ENCODE measurements at places on chromosomes 2 and 18.

- DNase-seq, result no peak
Measured at GRCh38 chr2:45211636-45212035, 202.4 kb upstream of the SIX2 start.

GRCh38 chr2:37418956-37419355 is 74.5 kb downstream of the QPCT start:
- DNase-seq, result no peak

DNA sequence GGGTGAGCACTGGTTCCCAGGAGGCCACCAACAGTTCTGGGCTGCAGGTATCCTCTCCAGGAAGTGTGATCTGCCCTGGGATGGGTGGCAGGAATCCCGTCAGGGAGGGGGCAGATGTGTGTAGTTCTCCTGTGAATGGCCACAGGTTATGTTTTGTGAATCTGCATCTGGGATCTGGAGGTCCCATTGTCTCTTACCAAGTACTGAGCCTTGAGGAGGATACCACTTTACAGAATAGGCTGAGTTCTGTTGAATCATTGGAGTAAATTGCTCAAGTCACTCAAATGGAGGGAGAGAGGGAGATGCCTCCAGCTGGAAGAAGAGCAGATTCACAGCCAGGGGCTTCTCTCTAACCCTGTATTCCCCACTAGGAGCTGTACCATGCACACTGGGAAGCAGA is 168.2 kb downstream of the ANKRD30B start:
- DNase-seq, result no peak

DNA sequence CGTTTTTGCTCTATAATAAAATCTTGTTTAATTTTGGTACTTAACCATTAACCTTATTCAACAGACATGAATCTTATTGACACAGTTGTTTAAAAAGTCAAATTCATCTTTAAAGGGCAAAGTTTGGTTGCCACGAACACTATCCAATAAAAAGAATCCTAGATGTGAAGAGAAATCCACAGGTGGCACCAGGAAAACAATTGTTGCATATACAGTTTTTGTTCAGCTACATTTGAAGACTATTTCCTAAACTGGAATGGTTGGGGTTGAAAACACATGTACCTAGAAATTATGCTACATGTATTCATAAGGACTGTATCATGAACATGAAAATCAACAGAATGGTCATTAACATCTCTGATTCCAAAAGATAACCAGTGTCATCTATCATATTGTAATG is 71.1 kb upstream of the GULP1 start:
- no peak for DNase-seq

- DNase-seq, result no peak
Measured at GRCh38 chr2:241666627-241667400, 19.8 kb downstream of the DTYMK start.

DNA sequence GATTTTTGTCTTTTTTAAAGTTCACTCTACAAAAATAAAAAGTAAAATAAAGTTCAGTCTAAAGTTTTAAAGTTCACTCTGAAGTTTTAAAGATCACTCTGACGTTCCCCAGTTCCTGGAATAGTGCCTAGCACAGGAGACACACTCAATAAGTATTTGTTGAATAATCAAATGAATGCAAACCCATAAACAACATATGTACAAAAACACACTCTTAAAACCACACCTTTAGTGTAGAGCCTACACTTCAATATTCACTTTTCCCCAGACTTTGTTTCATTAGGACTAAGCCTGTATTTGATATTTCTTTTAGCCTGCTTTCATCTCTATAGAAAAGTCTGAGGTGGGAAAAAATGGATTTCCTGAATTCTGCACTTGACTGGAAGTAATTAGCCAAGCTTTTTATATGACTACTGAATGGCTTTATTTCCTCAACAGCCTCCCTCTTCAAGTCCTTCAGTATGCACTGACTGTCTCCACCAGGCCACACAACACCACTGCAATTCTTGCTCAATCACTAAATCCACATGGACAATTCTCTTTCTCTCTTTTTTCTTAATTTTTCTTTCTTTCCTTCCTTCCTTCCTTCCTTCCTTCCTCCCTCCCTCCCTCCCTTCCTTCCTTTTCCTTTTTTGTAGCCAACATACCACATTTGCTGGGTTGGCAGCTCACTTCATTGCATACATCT is 104.6 kb downstream of the SS18 start:
- no peak for DNase-seq

GRCh38 chr2:126657148-126657635 is 1.2 kb downstream of the GYPC start:
- peak; percentile 59 for DNase-seq

GRCh38 chr2:241020629-241021190 is 22.3 kb downstream of the SNED1 start:
- DNase-seq, result no peak

DNA sequence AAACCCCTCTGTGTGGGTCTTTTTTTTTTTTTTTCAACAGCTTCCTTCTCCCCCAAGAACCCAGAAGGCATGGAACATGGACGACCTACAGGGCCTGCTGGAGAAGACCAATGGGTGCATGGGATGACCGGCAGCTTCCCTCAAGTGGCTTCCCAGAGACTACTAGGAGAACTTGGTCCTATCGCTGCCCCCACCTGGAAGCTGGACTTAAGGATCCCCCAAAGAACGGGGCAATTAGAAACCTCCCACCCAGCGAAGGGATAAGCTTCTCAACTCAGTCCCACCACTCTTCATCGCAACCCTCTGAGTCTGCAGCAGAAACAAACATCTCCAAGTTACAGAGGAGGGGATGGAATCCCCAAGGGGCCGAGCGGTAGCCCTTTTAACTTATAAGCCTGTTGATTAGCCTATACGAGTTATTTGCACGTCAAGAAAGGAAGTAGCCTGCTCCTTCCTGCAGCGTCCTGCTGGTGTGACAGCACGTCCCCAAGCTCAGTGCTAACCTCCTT is 1.4 kb downstream of the ACTR1B start:
- no peak for DNase-seq

DNA sequence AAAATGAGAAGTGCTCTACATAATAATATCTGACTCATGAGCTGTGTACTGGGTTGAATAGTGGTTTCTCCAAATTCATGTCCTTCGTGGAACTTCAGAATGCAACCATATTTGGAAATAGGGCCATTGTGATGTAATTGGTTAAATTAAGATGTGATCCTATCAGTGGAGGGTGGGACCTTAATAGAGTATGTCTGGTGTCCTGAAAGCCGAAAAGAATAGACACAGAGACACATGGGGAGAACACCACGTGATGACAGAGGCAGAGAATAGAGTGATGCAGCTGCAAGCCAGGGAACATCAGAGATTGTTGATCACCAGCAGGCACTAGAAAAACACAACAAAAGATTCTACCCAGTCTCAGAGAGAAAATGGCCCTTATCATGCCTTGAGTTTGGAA is 310.1 kb downstream of the EXOC6B start:
- DNase-seq, result no peak

DNA sequence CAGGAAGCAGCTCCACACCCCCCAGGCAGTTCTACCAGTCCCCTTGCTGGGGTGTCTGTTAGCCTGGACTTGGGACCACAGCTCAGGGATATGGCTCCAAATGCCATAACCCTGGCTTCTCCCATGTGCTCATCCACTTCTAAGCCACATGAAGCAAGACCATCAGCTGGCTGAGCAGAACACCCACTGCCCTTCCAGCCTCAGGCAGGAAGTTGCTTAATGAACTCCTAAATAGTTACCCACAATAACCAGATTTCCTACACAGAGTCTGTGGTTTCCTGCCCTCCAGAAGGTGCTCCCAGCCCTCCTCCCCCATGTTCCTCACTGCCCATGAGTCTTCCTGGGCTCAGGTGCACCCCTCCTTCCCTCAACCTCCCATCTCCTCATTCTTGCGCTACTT is 98.3 kb upstream of the EPC2 start:
- DNase-seq, result no peak

DNA sequence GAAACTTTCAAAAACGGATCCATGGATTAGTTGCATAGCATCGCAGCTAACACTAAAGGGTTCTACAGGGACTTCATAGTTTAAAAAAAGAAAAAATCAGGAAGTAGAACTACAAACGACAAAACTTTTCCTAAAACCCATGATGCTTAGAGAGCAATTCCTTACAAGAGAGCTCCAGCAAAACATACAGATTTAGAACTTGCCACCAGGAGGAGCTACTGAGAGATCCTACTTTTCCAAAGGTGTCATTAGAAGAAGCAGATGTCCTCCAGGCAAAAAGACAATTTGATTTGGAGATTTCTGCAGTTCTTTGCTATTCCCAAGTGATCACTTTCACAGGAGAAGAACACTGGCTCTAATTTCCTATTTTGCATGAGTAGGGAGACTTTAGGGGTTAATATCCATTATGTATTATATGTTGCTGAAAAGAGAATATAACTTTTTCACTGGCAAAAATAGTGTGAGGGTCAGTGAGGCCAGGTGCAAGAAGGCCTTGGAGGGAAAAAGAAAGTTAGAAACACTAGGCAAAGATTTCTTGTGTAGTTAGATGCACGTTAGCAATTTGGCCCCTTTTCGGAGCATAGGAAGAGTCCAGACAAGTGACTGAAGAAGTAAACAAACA is 436.2 kb downstream of the SUCLG1 start:
- peak; percentile 66 for DNase-seq

- DNase-seq, result peak; percentile 72
Measured at GRCh38 chr2:205822579-205822978, 140.3 kb downstream of the NRP2 start.

GRCh38 chr18:12424252-12424651 is 16.5 kb downstream of the PRELID3A start:
- no peak for DNase-seq

- DNase-seq, result no peak
Measured at GRCh38 chr2:38192976-38193375, 117.0 kb upstream of the CYP1B1 start.

GRCh38 chr18:61784834-61785233 is 108.0 kb downstream of the RNF152 start:
- no peak for DNase-seq

GRCh38 chr2:80135001-80135400 is 169.6 kb downstream of the LRRTM1 start:
- no peak for DNase-seq

- DNase-seq, result peak; percentile 96
Measured at GRCh38 chr2:133841900-133842299, 273.6 kb upstream of the NCKAP5 start.

DNA sequence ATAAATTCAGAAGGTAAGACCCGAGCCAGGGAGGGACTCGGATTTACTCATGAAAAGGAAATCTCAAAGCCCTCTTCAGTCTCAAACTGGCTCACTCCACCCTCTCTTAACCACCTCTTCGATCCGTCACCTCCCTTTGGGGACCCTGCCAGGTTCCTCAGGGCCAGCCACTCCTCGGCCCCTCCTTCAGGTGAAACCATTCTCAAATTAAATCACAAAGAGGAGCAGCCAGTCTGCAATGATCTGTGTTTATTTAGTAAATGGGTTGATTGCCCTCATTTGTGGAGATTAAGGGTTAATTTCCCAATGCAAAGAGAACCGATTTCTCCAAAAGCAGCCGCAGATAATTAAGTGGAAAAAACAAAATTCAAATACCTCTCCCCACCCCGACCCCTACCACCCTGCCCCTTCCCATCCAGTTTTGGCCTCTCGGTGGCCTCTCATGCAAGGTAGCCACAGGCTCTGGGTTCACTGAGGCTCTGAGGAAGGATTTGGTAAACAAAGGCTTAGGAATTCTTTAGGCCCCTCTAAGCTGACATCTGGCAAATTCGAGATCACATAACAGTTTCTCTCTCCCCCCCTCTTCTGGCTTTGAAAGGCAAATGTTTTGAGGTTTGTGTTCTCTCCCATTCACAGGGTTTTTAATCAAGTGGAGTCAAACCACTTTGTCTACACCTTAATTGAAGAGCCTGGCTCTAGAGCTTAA is 10.3 kb upstream of the FZD7 start:
- no peak for DNase-seq

GRCh38 chr2:96391153-96391827 is 55.7 kb downstream of the NCAPH start:
- DNase-seq, result no peak

GRCh38 chr18:48818329-48819254 is 132.2 kb downstream of the SMAD7 start:
- no peak for DNase-seq

- no peak for DNase-seq
Measured at GRCh38 chr2:70080610-70081200, 6.6 kb upstream of the PCBP1 start.

DNA sequence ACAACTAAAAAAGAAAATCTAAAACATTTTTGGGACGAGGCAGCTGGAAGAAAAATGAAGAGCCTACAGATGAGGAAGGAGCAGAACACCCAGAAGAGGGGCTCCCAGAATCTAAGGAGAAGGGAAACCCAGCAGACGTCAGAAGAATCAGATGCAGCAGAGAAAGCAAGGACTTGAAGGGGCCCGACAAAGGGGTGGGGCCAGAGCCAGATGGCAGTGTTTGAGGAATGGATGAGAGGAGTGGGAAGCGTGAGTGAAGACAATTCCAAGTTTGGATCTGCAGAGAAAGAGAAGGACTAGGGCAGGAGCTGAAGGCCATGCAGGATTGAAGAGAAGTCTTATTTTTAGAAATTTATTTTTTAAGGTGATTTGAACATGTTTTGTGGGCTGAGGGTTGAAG is 19.3 kb downstream of the PTMA start:
- no peak for DNase-seq

GRCh38 chr2:216563646-216564045 is 65.0 kb downstream of the RPL37A start:
- DNase-seq, result no peak

DNA sequence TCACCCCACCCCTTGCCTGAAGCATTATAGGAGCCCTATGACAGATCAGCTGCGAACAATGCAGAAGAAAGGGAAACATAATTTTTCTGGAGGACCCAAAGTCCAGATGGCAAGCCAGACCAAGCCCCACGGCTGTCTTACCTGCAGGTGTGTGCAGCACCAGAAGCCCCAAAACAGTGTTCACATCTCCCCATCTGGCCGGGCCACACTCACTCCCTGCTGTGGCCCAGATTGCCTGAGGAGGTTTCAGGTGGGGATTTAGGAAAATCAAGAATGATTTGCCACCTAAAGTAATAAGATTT is 11.7 kb upstream of the STK17B start:
- no peak for DNase-seq

DNA sequence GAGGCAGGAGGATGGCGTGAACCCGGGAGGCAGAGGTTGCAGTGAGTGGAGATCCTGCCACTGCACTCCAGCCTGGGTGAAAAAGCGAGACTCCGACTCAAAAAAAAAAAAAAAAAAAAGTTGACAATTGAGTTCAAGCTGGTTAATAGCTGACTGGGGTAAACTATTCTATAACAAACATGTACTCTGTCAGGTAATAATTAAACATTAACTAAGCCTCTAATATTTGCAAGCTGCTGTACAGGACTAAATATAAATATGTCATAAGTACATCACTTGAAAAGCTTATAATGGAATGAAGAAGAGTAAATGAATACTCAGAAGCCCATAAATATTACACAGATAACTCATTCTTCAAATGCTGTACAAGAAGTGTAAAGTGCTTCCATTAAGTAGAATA is 190.4 kb upstream of the CRIM1 start:
- DNase-seq, result no peak

DNA sequence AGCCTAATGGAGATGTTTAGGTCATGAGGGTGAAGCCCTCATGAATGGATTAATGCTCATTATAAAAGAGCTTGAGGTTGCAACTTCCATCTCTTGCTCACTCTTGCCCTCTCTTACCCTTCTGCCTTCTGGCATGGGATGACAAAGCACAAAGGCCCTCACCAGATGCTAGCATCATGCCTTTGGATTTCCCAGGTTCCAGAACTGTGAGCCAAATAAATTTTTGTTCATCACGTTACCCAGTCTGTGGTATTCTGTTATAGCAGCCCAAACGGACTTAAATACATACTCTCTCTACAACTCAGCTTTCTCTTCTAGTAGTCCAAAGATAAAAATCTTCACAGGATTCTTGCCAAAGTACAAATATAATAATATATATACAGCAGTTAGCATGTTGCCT is 75.8 kb downstream of the LNPK start:
- DNase-seq, result no peak

- DNase-seq, result no peak
Measured at GRCh38 chr18:62531078-62531477, 8.3 kb downstream of the ZCCHC2 start.
